Astrocyte (in vitro differentiated cells and primary cell): ENCODE measurements at places on chromosomes 5 and 9. TPM values are rescaled to one million over a fixed set of nuclear protein-coding genes. Genes with fewer than 3 reads are reported as not detected.

Gene TEX48
- not detected in 2 replicates for total RNA-seq

GRCh38 chr9:132055756-132056155 lies 23.9 kb downstream of the MED27 start:
- H3K4me1 ChIP-seq: no peaks in the 10 kb centered on the region
- H3K27ac ChIP-seq: no peak overlapping the region
- DNase-seq: no peak

DNA sequence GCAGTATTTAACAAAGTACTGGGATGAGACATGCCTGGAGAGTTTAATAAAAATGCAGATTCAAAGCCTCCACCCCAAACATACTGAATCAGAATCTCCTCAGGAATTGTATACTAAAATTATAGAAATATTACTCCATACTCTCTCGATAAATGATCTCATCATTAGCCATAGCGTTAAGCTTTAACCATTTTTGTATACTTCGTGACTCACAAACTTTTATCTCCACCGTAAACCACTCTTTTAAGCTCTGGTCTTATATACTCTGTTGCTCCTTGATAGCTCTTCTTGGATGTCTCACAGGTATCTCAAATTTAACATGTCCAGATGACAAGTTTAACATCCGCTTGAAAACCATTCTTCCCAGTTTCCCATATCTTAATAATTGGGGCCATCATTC lies 327.8 kb downstream of the ADGRV1 start:
- no peaks in the 10 kb centered on the region for H3K36me3 ChIP-seq
- no peak overlapping the region for H3K4me3 ChIP-seq
- H3K27ac ChIP-seq: no peak overlapping the region
- no peaks in the 10 kb centered on the region for H3K4me1 ChIP-seq
- no peaks in the 10 kb centered on the region for H3K27me3 ChIP-seq
- DNase-seq: no peak

- no peak overlapping the region for H3K27ac ChIP-seq
- H3K36me3 ChIP-seq: no peaks in the 10 kb centered on the region
- no peaks in the 10 kb centered on the region for H3K4me1 ChIP-seq
- H3K4me3 ChIP-seq: no peak overlapping the region
Observed at GRCh38 chr5:168826246-168826725, 247.1 kb upstream of the PANK3 start.

GRCh38 chr5:135488727-135489465 lies 36.7 kb upstream of the TIFAB start:
- no peak overlapping the region for H3K27ac ChIP-seq
- H3K27me3 ChIP-seq: peaks cover 36% of the 10 kb centered on the region
- peaks cover 28% of the 10 kb centered on the region for H3K4me1 ChIP-seq

DNA sequence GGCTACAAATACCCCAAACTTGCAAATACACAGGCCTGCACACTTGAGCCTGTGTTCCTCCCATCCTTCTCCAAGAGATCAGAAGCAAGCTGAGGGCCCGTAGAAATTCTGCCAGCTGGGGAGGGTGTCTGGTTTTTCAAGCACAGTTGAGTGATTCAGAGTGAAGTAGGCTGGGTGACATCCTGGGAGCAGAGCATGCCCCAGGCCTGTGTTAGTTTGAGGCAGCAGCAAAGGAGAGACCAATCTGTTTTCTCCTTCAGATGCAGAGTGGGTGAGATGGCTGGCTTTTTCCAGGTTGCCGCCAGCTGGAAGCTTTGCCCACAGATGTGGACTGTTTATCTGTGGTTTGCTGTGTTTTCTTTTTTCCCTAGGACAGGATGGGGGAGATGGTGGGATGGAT lies 63.1 kb downstream of the RCL1 start:
- H3K27me3 ChIP-seq: no peaks in the 10 kb centered on the region
- H3K4me3 ChIP-seq: no peak overlapping the region
- peak overlapping the region; percentile 10 for H3K27ac ChIP-seq
- peak; percentile 66 for DNase-seq
- peaks cover 7% of the 10 kb centered on the region for H3K36me3 ChIP-seq

Gene CCNI2
- 0.16 and 0.24 TPM in 2 replicates for total RNA-seq

Gene CTXN3
- not detected in 2 replicates for total RNA-seq

DNA sequence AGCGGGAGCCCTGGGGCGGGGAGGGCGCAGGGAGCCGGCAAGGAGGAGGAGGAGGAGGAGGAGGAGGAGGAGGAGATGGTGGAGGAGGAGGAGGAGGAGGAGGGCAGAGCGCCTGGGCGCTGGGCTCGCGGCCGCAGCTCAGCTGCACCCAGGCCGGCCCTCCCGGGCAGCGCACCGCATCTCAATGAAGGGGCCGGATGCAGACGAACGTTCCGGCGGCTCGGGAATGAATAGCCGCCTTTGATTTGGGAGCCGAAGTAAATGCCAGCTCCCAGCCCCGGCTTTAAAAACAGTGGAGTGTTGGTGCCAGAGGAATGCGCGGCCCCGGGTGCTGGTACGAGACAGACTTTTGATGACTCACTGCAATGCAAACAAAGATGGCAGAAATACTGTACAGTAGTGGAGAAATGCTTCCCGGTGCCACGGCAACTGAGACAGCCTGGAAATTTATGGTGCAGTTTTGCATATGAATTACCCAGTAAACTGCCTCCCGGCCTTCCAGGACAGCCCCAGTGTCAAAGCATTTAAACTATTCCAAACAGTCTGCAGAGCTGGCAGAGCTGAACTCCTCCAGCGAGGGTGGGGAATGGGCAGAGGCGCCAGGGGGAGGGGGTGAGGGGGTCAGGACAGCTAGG lies 43.1 kb downstream of the NACC2 start:
- peak overlapping the region; percentile 54 for H3K4me3 ChIP-seq
- H3K27me3 ChIP-seq: no peaks in the 10 kb centered on the region
- peaks cover 36% of the 10 kb centered on the region for H3K4me1 ChIP-seq
- DNase-seq: peak; percentile 90

Gene PAPPA
- 172 and 208 TPM in 2 replicates for total RNA-seq

DNA sequence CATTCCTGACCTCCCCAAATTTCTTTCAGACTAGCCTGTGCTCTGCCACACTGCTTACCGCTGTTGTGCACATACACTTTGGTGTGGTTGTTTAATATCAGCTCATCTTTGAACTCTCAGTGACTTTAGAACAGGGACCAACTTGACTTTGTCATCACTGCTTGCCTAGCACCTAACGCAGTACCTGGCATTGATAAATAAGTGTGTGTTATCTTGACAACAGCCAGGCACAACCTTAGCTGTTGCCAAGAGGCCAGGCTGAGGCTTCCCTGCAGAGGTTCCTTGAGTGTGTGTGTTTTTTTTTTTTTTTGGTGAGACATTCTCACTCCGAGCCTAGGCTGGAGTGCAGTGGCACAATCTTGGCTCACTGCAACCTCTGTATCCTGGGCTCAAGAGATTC lies 41.0 kb upstream of the SLC28A3 start:
- no peak for DNase-seq
- no peaks in the 10 kb centered on the region for H3K27me3 ChIP-seq
- no peaks in the 10 kb centered on the region for H3K36me3 ChIP-seq
- no peak overlapping the region for H3K4me3 ChIP-seq
